Caki2 (cell line): ENCODE measurements at places on chromosomes 3 and 15. TPM values are rescaled to one million over a fixed set of nuclear protein-coding genes. Genes with fewer than 3 reads are reported as not detected.

- DNase-seq = no peak
These were observed 404.3 kb downstream of the AGBL1 start for GRCh38 chr15:86483936-86484335.

DNA sequence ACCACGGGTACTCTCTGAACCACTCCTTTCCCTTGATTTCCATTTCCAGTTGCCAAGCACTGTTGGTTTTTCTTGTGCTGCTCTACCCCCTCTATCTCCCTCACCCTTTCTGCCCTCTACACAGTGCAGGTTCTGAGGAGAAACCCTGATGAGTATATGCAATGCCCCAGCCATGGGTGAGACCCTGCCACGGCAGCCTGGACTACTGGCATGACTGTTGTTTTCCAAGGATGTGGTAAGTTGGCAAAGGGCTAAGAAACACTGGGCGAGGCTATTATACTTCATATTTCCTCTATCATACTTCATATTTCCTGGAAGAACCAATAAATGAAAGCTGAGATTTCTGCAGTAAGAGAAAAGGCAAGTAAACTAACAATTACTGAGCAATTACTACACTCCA, 27.9 kb downstream of the CHAC1 start:
- DNase-seq = no peak

GRCh38 chr15:69384626-69385598, 29.2 kb upstream of the KIF23 start:
- DNase-seq = no peak

DNA sequence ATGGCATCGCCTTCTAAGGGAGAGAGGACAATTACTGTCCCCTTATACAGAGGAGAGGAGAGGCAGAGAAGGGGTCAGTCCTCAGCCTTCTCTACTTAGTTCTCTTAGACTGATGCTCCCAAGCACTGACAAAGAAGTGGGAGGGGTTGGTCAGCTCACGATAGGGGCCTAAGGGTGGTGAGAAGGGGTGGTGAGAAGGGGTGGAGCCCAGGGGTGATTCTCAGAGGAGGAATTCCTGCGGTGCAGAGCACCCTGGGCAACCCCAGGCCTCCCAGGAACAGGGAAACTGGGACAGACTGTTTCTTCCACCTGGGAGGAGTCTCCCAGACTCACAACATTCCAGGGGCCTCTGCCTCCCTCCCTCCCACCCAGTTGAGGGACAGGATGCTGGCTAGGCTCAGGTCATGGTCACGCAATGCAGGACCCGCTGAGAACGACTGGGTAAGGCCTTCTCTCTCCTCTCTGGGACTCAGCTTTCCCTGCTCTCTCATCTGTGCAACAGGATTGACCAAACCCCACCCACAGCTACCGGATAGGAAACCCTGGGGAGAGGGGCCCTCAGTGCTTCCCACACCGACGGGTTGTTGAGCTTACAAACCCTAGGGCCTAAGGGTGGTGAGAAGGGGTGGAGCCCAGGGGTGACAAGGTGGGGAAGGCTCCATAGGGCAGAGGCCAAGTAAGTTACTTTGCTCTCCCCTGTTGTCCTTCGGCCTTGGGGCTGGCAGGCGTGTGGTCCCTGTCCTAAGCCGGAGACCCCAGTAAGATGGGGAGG, 1.5 kb downstream of the TPRA1 start:
- peak; percentile 76 for DNase-seq

Gene CCDC191
- total RNA-seq = 0.14 and 0.23 TPM in 2 replicates

Gene POPDC2
- not detected in 2 replicates for total RNA-seq
